Amniotic stem cell (primary cell): ENCODE measurements at places on chromosomes 3 and 15.

DNA sequence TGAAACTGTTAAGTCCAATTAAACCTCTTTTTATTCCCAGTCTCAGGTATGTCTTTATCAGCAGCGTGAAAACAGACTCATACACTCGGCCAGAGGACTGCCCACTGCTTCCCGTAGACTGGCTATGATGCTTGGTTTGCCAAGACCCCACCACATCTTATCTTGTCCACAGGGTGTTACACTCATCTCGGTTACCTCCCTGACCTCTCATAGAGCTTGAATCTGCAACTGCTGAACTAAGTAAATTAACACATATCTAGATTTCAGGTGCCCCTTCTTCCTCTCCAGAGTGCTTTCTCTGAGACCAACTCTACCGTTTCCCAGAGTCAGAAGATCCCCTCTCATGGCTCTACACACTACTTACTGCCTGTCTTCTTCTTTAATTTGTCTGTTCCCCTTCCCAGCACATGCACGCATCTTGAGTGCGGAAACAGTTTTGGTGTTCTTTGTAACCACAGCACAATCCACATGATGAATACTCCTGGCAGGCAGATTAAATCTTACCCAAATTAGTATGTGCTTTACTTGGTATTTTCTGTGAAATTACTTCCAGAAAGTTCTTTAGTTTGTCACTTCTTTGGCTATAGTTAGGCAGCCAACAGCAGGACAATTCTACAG is 49.7 kb downstream of the CD200 start:
- no peak for DNase-seq

GRCh38 chr15:87962428-87962827 is 294.1 kb downstream of the NTRK3 start:
- no peak for DNase-seq

DNA sequence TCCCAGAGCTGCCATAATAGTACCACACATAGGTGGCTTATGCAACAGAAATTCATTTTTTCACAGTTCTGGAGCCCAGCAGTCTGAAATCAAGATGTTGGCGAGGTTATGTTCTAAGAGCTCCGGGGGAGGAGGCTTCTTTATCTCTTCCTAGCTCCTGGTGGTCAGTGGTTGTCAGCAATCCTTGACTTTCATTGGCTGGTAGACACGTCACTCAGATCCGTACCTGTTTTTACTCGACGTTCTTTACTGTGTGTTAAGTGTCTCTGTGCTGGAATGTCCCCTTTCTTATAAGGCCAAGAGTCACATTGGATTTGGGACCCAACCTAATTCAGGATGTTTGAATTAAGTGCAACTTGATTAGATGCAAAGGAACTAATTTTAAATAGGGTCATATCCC is 218.5 kb upstream of the CNTN3 start:
- no peak for DNase-seq

DNA sequence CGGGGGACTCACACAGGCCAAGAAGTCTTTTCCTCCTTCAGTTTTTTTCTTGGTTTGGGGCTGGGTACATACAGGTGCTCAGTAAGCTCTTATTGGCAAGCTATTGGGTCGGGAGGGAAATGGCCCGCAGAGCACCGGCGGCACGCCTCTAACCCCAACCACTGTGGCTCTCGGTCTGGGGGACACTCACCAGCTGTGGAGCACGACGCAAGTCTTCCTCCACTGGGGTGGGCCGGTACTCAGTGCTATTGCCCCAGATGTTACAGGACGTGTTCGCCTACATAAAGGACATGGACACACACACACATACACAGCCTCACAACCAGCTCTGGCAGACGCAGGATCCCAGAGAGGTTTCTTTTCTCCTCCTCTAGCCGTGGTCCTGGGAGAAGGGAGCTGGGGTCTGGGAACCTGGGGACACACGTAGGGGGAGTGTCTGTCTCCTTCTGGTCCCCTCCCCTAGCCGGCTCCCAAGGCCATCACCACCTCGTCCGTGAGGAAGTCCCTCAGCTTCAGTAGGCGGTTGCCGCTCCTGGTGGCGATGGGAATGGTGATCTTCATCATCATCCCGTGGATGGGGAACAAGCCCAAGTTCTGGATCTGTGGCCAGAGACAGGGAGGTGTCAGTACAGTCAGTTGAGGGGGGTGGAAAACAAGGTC is 33.4 kb downstream of the FEM1B start:
- no peak for DNase-seq

GRCh38 chr3:156630773-156631093 is 43.7 kb upstream of the TIPARP start:
- no peak for DNase-seq

- DNase-seq, result no peak
These were observed 61.9 kb downstream of the ANO10 start for GRCh38 chr3:43559961-43560360.

DNA sequence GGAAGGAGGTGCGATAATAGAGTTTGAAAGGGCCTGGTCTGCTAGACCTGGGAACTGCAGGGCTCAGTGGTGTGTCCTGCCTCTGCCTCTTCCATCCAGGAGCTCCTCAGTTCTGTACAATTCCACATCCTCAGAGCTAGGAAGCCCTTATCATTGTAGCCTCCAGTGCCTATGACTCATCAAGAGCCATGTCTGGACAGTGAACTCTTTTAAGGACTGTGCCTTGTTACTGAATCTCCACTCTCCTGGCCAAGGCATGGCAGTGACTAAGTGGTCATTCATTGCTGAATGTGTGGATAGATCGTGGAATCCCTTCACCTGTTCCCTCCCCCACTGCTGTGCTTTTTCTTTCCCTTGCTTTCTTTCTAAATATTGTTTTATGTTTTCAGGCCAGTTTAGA is 2.9 kb downstream of the TIMP4 start:
- DNase-seq, result peak; percentile 48

DNA sequence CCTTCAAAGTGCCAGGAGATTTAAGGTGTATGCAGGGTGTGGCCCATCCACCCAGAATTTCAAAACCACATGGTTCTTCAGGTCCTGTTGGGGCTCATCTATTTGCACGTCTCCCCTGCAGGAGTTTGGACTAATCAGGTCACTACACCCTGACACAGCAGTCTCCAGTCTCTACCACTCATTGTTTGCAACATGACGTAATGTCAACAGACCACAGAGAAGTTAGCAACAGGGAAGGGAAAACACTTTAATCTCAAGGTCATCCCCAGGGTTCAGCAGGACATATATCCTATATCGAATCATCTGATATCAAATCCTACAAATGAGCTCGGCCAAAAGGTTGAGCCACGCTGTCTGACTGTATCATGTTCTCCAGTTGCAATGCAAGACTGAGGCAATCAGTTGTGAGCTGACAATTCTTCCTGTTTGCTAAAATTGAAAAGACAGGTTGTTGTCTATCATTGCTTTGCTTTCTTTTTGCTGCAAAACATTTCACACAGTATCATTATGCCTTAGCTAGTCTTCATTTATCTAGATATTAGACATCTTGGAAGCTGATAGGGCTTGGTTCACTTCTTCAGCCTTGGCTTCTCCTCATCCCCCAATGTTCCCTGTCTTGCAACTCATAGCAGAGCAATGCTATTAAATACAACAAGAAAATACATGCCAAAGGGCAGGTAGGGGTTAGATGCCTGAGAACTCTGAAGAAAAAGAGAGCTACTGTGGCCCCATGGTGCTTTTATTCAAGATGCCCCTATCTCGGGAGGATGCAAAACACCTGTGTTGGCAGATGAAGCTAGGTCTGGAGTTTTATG is 13.4 kb upstream of the LEKR1 start:
- no peak for DNase-seq

- DNase-seq, result no peak
These were observed 1.2 kb downstream of the MANF start for GRCh38 chr3:51386159-51386851.

GRCh38 chr15:43776718-43777266 is at the start of gene ELL3:
Gene ELL3, minus strand, starts transcription at chr15:43776966. Its CDS starts 65 bp downstream, at chr15:43776901.
- DNase-seq, result peak; percentile 83

DNA sequence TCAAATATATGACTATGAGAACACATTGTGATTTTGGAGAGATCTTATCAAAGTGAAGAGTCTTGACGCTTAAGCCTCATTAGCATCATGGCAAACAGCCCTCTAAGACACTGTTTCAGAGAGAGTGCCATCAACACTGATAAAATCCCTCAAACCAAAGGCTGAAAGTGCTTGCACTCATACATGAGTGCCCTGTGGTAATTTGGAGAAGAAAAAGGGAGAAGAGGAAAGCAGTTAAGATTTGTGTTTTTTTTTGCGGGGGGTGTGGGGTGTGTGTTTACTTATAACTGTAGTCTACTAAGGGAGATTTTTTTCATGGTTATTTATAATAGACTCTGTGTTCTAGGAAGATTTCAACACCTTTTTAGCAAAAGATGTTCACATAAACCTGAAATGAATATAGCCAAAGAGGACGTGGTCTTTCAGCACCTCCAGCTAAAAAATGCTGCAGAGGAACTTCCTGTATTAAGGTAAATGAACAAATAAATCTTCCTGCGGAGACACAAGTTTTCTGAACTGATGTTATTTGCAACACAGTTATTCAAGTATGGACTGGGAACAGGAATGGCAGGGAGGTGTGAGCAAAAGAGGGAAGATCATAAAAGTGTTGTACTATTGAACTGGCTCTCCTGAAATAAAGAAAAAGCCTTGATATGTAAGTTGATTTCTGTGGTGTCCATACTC is 81.9 kb upstream of the TGFBR2 start:
- DNase-seq, result no peak

DNA sequence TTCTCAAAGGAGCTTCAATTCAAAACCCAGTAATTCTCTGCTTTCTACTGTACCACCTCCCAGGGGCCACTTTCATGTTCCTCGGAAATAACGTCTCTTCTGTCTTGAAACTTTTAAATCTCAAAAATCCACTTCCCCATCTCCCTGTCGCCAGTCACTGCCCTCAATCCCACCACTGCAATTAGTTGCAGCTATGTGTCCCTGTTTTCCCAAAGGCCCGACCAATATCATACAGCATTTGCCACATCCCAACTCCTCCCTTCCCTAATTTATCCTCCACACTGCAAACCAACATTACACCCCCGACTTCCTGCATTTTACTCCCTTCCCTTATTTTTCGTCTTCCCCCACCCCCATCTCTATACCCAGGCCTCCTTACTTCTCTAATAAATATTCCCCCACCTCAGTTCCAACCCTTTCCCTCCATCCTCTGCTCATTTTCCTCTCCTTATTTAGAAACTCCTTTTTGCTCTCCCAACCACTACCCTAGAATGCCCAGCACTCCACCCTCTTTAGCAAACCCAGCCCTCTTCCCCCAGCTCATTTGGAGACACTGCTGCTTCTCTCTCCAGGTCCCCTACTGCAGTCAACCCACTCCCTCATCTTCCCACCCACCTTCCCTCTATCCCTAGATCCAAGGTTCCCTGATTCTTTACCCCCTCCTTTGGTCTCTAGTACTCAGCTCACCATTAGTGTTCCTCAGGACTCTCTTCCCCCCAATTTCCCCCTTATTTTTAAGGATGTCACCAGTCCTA is 1.1 kb downstream of the NPTN start:
- no peak for DNase-seq

DNA sequence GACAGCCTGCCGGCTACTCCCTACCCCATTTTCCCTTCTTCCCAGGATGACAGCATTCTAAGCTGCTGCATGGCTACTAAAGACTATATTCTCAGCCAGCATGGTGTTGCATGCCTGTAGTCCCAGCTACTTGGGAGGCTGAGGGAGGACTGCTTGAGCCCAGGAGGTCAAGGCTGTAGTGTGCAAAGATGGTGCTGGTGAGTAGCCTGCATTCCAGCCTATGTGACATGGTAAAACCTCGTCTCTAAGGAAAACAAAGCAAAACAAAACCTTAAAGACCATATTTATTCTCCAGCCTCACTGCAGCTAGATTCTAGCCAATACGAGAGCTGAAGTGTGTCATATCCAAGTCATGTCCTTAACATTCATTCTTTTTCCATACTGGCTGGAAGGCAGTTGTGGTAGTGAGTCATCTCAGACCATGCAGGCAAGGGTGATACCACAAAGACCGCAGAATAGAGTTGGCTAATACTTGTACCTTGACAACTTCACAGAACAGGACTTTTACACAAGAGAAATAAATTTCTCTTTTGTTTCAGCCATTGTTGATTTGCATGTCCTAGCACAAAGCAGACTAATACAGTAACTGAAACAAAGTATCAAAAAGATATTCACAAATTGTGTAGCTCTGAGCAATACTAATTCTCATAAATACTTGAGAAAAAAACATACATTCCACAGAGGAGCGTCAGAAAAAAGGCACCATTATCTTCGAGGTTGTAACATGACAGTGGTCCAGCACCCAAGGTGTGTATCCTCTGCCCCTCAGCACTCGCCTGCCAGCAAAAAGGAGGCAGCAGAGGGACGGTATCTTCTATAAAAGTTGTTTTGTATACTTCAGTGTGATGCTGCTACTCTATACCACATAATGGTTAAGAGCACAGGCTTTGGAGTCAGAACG is 14.8 kb downstream of the PBRM1 start:
- peak; percentile 99 for DNase-seq

- peak; percentile 54 for DNase-seq
These were observed 172.7 kb downstream of the MEGF11 start for GRCh38 chr15:66080717-66081398.

DNA sequence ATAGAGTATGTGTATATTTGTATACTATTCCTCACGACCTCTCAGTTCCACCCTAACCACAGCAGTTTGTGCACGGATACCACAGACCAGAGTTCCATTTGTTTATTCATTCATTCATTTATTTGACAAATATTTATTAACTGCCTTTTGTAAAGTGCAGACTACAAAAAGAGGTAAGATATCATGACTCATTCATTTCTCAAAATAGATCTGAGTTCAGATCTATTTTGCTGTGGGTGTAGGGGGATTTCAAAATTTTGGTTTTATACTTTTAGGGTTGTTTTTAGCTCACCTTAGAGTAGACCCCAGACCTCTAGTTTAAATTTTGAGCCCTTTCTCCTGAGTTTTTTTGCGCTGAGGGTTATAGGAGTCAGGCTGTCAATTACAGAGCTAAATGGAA is 76.1 kb upstream of the LRRFIP2 start:
- no peak for DNase-seq

GRCh38 chr3:30162579-30162978 is 443.8 kb upstream of the TGFBR2 start:
- DNase-seq, result peak; percentile 12

GRCh38 chr3:170419557-170420087 is 954 bp downstream of the CLDN11 start:
- no peak for DNase-seq

GRCh38 chr15:43465100-43465499 is 27.9 kb downstream of the TP53BP1 start:
- DNase-seq, result peak; percentile 71

- no peak for DNase-seq
These were observed 14.2 kb upstream of the ST6GAL1 start for GRCh38 chr3:186915806-186916796.

DNA sequence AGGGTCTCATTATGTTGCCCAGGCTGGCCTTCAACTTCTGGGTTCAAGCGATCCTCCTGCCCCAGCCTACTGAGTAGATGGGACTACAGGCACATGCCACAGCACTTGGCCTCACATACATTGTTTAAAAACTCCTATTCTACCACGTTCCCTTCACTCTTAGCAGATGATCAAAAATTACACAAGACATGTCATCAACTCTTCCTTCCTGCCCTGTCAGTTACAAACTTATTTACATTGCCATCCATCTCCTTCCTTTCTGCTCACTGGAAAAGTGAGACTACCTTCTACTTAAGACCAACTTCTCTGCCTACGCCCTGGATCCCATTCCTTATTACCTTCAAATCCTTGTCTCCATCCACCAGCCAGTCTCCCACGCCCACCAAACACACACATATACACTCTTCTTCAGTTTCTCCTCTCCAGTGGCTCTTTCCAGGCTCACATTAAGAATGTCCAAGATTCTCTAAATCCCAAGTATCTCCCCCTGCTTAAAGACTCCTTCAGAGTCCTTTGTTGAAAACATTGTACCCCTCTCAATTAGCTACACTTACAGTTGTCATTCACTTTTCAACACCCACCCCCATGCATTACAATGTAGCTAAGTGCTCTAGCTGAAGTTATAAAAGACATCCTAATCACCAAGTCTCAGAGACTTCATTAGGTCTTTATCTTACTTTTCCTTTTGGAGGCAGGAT is 4.3 kb downstream of the PEAK1 start:
- DNase-seq, result no peak
